NCI-H187 treated with DMSO at 0.1 percent for 48 hours (cell line): ENCODE measurements at places on chromosomes 1 and 21.

DNA sequence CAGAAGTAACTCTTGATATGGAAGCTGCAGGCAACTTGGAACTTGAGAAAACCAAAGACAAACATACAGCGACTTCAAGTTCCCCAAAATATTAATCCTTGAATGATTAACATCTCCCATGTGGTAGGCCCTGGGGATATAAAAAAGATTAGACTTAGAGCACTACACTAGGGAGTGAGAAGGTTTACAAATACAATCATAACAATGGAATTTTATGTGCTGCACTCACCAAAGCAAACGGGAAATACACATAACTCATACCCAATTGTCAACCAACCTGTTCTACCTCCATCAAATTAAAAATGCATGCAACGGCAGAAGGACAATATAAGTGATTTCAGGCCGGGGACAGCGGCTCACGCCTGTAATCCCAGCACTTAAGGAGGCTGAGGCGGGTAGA lies 3.7 kb downstream of the SMYD3 start:
- no peak for DNase-seq

DNA sequence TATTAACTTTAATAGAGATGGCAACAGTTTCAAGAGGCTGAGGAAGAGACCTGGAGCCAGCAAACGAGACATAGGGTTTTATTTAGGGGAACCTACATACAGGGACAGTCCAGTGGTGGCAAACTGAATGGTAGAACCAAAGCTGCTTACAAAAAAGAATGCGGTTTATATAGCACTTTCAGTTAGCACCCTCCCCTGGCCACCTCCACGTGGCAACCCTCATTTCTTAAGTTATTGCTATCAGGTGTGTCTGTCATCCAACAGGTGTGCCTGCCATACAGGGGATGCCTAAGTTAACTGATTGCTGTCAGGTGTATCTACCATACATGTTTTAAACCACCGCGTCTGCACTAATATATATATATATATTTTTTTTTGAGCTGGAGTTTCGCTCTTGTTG lies 129.2 kb upstream of the DUSP10 start:
- no peak for DNase-seq

DNA sequence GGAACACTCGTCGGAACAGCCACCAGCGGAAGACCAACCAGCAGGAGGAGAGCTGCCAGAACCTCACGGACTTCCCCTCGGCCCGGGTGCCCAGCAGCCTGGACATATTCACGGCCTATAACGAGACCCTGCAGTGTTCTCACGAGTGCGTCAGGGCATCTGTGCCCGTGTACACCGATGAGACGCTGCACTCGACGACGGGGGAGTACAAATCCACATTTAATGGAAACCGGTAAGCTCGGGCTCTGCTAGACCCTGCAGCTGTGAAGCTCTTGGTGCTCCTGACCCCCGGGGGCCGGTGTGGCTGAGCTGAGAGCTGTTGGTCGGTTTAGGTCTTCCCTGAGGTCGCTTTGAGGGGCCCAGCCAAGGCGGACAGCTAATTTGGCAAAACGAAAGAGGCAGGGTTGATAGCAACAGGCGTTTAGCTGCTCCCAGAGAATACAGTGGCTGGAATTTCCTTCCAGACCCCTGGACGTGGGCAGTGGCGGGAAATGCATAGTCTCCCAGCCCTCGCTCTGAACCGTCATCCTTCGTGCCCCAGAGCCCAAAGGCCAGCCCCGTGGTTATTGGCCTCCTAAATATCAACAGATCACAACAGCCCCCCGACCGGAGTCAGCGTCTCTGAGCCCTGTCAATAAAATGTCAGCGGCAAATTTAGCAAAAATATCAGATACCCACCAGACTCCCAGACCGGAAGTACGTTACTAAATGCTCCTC lies 118.0 kb downstream of the AJAP1 start:
- DNase-seq = no peak

GRCh38 chr1:208239473-208240381 lies 4.5 kb downstream of the PLXNA2 start:
- DNase-seq = no peak

- DNase-seq = no peak
Measured at GRCh38 chr1:182515556-182515955, 65.6 kb downstream of the RGSL1 start.

GRCh38 chr21:46323227-46323709 lies 402 bp downstream of the C21orf58 start:
- no peak for DNase-seq

DNA sequence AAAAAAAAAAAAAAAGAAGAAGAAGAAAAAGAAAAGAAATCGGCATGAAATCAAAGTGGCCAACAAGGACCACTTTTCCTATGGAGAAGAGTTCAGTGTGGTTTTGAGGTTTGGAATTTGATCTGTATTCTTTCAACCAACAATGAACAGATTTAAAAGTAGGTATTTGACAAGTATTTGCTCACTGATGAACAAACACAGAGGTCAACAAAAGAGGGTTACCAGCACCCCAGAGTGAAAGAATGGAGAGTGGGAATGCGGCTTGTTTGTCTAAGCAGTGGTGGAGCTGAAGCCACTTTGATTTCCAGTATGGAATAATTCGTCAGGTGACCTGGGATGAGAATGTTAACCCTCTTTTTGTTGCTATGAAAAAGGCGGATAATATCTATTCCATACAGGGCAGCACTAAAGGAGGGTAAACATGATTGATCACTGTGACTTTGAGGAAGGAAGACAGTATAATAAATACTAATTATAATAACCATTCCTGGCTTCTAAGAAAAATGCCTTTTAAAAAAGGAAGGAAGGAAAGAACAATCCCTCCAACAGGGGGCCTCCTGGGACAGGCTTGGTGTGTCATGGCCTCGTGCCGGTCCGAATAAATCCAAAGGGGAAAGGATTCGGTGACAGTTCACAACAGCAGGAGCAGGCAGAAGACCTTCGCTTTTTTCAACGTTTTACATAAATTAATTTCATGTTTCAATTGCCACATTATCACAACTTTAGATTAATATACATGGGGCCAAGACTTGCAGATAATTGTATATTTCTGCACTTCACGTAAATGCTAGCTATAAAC lies 37.2 kb upstream of the SIM2 start:
- no peak for DNase-seq

- DNase-seq = no peak
Measured at GRCh38 chr1:59543211-59543668, 246.3 kb downstream of the FGGY start.

DNA sequence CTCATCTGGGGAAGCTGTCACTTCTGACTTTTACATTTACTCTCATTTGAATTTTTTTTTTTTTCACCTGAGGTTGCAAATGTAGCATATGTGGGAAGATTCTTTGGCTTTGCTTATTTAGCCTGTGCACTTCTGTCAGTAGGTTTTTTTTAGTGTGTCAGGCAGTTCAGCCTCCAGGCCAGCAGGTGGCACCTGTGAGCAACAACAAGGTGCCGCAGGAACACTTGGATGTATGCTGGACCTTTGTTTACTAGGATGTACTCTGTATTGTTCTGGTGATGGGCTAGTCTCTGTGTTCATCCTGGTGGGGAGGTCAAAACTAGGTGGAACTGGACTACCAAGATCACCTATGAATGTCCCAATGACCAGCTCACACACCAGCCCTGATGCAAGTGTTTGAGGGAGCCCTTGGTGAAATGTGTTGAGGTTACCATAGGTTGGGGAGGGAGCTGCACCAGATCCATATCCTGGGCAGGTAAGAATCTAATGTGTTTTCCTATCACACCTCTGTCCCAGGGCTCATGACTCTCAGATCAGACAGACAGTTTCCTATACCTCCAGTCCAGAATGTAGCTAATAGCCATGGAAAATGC lies 618.2 kb downstream of the BRINP3 start:
- DNase-seq = no peak

GRCh38 chr1:8133190-8133589 lies 107.1 kb upstream of the ERRFI1 start:
- DNase-seq = no peak

DNA sequence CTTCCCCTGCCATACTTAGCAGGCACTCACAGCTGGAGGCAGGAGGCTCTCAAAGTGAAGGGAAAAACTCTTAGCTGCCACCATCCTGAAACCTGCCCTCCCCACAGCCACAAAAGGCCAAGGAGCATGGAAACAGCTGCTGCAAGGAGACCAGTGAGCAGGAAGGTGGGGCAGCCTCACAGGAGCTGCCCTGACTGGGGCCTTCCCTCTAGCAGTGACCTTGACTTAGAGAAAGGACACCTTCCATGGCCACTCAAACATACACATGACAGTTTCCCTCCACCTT lies 126.3 kb downstream of the HIVEP3 start:
- DNase-seq = no peak

DNA sequence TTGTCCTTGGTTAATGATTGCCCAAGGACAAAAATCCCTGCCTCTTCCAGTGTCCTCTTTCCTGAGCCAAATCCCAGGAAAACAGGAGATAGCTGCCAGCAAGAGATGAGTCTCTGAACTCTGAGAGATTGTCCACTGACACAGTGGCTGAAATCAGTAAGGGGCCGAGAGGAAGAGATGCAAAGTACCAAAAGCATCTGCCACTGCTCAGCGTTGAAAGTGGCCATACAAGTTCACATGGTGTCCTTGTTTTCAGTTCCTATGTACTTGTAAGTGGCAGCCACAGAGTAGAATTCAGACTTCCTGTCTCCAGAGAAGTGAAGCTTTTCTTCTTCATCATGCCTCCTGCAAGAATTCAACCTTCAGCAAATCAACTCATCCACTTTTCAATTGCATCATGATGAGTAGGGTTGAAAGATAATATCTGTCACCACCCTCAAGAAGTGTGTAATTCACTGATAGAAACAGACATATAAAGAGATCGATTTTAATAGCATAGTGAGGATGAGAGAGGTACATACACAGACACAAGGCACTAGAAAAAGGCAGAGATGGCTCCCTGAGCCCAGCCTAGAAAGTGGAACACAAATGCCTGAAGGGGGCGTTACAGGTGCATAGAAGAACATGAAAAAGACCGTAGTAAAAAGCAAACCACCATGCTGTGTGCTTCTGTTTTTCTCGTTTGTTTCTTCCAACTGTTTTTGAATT lies 185.8 kb downstream of the MRPL39 start:
- DNase-seq = no peak

DNA sequence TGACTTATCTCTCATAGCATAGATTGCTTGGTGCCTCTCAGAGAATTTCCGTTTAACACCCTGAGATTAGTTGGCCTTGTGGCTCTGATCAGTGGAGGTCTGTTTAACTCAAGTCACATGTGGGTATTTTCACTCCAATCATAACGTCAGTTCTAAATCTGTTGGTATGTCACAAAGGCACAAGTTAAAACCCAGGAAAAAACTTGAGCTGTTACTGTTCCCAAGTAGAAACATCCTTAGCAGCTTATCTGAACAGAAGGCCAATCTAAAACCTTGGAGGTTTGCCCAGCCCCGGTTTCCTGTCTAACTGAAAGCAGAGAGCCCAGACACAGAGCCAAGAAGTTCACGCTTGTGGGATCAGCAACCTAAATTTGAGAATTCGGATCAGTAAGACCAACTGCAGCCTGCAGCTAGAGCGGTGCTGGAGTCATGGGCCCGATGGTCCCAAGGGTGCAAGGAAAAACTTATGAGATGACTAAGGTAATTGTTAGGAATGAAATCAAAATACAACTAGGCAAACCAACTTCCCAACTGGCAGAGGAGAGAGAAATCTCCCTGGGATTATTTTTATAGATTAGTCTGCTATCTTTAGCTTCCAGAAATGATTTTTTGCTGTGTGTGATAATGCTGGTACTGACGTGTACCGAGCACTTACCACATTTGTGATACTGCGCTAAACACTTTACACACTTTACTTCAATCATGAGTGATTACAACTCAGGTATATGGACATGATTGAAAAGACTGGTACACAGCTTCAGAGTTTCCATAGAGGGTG lies 90.2 kb upstream of the C1orf21 start:
- DNase-seq = no peak

DNA sequence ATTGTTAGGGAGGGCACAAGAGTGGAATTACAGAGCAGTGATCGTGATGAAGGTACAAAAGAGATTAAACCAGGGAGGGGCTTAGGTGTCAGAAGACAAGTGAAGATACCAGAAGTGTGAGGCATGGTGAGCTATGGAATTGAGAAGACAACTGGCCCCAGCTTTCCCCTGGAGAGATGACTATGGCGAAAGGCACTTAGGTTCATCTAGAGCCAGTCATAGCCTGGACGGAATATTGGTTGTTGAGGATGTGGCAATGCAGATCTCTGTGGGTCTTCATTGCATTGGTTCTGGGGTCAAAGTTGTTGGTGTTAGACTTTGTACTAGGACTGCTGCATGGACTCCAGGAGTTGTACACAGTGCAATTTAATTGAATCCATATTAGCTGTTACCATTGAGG lies 115.7 kb downstream of the FASLG start:
- DNase-seq = no peak

DNA sequence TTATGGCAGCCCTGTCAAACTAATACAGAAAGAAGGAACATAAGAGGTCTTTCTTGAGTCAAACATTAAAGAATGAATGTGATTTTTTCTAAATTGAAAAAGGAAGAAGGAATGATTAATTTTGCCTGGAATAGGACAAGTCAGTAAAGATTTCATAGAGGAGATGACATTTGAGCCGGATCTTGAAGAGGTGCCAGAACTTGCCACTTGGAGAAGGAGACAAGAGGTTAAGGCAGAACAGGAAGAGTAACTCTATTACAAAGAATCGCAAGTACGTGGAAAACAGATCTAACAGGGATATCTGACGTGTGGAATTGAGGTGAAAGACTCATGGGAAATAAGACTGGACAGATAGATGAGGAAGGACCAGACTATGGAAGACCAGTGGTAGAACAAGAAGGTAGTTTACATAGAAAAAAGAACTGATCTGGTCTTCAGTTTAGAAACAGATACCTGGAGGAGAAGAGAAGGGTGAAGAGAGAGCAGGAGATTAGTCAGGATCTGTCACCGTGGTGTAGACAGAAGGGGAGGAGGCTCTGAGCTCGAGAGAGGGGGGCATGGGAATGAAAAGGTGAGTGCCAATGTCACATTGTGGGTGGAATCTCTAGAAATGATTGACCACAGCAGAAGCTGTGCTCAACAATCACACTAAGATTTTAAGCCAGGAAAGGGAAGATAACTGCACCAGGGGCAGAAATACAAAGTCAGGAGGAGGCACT lies 32.5 kb downstream of the RHOU start:
- no peak for DNase-seq

DNA sequence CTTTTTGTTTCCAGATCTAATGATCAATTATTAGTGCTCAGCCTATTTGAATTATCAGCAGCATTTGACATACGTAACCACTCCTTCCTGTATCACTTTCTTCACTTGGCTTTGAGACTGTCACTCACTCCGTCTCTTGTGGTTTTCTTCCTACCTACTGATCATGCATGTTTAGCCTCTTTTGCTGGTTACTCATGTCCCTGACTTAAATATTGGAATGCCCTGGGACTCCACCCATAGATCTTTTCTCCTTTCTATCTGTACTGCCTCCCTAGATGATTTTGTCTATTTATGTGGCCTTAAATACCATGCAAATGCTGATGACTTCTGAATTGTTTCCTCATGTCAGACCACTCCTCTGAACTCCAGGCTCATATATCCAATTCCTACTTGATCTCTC lies 57.7 kb upstream of the PDE4B start:
- DNase-seq = no peak
